NCI-H187 (cell line): ENCODE measurements at places on chromosomes 3 and 15.

- DNase-seq = no peak
Observed at GRCh38 chr15:96746665-96747064, 416.2 kb downstream of the NR2F2 start.

- no peak for DNase-seq
Observed at GRCh38 chr3:48070030-48070429, 53.8 kb upstream of the MAP4 start.

DNA sequence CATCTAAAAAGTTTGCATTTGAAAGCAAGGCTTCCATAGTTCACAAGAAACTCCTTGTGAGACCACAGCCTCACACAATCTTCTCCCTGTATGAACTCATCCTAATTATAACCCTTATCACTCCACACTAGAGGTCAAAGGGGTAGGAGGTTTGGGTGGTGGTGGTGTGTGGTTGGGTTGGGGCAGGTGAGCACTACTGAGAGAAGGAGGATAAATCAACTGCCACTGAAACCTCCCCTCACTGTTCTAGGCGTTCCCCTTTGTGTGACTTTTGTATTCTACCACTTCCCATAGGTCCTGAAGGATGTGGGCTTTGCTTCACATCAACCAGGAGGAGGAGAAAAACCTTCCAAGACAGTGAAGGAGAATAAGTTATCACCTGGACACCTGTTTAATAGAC lies 6.4 kb upstream of the AGBL1 start:
- no peak for DNase-seq

- DNase-seq = no peak
Observed at GRCh38 chr3:4680871-4681300, 187.7 kb downstream of the ITPR1 start.

- no peak for DNase-seq
Observed at GRCh38 chr3:146161663-146162002, 649 bp upstream of the PLOD2 start.

GRCh38 chr3:73448761-73449301 lies 175.9 kb downstream of the PDZRN3 start:
- DNase-seq = no peak

DNA sequence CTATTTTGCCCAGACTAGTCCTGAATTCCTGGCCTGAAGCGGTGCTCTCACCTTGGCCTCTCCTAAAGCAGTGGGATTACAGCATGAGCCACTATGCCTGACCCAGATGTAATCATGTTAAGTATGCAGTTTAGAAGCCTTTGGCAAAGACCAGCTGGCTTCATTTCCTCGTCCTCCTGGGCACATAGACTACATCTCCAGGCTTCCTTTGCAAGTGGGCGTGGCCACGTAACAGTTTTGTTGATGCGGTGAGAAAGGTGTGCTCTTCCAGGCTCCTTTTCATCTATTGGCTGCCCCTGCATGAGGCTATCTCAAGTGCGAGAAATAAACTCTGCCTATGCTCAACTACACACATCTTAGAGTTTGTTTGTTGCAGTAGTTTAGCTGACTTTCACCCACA lies 13.0 kb downstream of the SV2B start:
- no peak for DNase-seq
